Right ventricle myocardium inferior (tissue), 1 donor: ENCODE measurements at places on chromosomes 7 and 10. TPM values are rescaled to one million over a fixed set of nuclear protein-coding genes. Genes with fewer than 3 reads are reported as not detected.

DNA sequence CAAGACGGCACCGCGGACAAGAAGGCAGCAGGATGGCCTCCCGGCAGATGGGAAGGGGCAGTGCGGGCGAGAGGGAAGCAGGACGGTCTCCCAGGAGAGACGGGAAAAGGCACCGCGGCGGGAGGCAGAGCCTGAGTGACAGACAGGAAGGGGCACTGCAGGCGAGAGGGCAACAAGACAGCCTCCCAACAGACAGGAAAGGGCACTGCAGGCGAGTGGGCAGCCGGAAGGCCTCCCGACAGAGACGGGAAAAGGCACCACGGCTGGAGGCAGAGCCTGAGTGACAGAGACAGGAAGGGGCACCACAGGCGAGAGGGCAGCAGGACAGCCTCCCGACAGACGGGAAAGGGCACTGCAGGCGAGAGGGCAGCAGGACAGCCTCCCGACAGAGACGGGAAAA is 32.6 kb downstream of the ESYT2 start:
- no peak for DNase-seq

GRCh38 chr10:102009801-102010425 is 46.1 kb downstream of the ARMH3 start:
- no peak for DNase-seq

GRCh38 chr7:28293527-28293835 is 112.9 kb upstream of the JAZF1 start:
- DNase-seq: no peak

DNA sequence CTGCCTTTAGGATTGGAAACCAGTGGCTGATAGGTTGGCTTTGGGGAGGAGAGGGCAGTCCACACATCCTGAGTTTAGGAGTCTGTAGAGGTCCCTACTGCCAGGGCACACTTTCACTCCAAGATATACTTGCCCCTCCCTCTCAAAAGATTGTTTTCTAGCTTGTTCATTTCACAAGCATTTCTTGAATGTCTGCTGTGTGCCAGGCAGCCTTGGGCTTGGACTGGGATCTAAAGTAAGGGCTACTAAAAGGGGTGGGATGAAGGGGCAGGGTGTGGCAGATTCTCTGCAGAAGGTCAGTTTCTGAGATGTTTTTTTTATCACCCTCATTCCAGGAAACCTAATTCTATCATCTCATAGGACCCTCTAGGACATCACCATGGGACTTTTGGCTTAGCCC is 272.4 kb downstream of the SKAP2 start:
- DNase-seq: no peak

Gene JMJD1C
- 38.1 TPM for total RNA-seq

- no peak for DNase-seq
Measured at GRCh38 chr7:82548141-82548688, 104.6 kb upstream of the CACNA2D1 start.

DNA sequence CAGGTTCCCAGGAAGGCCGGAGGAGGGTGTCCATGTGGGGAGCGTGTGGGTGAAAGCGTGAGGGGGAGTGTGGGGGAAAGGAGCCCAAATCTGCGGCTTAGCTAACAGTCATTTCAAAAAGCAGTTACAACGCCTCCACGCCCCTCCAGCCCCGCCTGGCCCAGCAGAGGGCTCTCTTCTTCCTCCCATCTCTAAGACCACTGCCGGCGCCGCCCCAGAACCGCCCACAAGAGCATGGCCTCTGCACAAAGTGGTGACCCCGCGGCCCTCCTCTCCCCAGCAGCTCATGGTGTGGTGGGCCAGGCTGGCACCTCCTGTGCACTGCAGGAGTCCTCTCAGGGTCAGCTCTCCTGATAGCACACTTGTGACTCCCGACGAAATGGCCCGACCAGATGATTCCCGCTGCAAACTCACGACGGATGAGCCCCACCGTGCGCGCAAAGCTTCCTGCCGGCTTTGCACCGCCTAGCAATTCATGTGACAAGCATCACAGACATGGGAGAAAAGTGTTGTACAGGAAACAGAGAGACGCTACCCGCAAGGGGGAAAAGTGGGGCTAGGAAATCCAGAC is 12.4 kb upstream of the HUS1 start:
- peak; percentile 96 for DNase-seq

DNA sequence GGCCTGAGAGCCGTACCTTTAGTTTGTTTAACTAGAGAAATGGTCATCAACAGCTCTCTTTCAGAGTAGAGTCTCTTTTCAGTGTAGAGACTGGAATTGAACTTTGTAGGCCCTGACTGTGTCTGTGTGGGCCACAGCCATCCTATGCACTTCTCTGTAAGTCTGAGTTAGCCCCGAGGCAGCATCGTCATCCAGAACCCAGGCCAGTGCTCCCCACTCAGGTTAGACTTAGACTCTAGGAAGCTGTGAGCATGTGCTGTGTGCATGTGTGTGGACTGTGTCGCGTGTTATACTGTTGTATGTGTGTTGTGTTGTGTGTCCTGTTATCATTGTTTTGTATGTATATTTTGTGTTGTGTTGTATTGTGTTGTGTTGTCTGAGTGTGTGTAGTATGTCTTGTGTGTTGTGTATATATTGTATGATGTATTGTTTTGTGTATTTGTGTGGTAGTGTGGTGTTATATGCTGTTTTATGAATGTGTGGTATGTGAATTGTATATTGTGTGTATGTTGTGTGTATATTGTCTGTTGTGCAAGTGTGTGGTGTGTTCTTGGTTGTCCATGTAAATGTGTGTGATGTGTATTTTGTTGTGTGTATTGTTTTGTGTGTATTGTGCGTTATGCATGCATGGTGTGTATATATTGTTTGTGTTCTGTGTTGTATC is 18.1 kb upstream of the NCAPG2 start:
- no peak for DNase-seq

DNA sequence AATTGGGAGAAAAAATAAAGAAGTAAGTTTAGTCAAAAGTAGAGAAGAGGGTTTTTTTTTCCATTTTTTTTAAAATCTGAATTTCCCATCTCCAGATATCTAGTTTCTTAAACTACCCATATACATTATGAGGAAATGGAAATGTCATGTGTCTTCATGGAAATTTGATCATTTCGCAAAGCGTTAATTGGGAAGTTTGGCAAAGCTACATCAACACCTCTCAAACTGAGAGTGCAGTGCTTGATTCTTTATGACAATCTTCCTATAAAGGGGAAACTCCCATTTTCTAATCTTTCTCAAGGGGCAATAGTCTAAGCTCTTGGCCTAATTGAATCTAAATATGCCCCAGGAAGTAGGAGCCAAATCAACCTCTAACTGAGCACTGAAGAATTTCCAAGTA is 110.4 kb upstream of the INHBA start:
- no peak for DNase-seq

- no peak for DNase-seq
Measured at GRCh38 chr7:7843972-7844371, 124.6 kb upstream of the GLCCI1 start.

DNA sequence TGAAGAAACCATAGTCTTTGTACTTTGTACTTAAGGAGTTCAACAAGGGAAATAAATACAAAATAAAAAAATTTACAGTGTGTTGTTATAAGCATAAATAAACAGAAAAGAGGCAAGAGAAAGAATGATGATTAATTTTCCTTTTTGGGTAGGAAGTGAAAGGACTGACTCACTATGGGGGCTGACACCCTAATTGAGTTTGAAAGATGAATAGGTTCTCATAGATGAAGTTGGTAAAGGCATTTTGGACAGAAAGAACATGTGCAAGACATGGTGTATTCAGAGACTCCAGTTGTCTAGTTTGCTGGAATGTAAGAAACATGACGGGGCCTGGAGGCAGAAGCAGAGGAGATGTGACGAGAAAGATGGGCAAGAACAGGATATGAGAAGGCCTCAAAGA is 83.7 kb downstream of the VPS50 start:
- no peak for DNase-seq

DNA sequence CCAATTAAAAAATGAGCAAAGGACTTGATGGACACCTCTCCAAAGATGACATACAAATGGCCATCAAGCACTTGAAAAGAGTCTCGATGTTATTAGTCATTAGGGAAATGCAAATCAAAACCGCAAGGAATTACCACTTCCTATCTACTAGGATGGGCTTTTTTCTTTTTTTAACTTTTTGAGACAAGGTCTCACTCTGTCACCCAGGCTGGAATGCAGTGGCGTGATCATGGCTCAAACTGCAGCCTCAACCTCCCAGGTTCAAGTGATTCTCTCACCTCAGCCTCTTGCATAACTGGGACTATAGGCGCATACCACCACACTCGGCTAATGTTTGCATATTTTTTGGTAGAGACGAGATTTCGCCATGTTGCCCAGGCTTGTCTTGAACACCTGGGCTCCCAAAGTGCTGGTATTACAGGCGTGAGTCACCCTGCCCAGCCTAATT is 13.6 kb downstream of the NKX1-2 start:
- DNase-seq: no peak

GRCh38 chr10:32046151-32046550 is 10.1 kb downstream of the KIF5B start:
- no peak for DNase-seq

DNA sequence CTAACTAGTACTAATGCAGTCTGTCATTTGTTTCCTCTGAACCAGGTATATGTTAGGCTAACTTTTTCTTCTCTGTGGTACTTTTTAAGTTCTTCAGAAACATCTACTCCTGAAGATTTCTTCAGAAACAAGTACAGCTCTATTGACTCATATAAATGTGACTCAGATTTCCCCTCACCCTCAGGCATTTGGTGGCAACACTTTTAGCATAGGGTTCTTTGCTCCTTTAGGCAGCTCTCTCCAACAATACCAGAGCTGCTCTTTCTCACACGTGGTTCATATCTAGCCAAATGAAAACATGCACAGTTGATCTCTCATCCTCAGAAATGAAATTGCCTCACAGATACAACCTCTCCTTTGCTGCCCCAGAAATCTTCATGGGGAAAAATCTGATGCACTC is 939.8 kb downstream of the SORCS1 start:
- DNase-seq: no peak

- DNase-seq: no peak
Measured at GRCh38 chr10:66214721-66215404, 711.0 kb upstream of the LRRTM3 start.

GRCh38 chr7:136058546-136058945 is 81.4 kb upstream of the MTPN start:
- no peak for DNase-seq

DNA sequence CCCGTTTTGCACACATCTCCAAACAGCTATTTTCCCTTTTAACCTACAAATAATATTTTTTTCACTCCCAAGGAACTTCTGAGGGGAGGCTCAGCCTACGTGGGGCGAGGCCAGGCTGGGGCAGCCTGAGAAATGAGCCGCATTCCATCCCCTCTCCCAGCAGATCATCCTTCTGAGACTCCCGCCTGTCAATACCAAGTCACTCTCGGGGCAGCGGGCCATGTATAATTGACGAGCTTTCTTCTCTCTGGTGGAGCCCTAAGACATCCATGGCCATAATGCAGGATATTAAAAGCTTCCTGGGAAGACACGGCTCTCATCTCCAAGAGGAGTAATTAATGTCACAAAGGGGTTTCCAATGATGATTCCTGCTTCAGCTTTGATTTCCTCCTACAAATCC is 37.8 kb upstream of the CHST15 start:
- DNase-seq: no peak

GRCh38 chr7:51366172-51366728 is 49.6 kb upstream of the COBL start:
- DNase-seq: no peak

Gene NKX1-2
- not detected for total RNA-seq

DNA sequence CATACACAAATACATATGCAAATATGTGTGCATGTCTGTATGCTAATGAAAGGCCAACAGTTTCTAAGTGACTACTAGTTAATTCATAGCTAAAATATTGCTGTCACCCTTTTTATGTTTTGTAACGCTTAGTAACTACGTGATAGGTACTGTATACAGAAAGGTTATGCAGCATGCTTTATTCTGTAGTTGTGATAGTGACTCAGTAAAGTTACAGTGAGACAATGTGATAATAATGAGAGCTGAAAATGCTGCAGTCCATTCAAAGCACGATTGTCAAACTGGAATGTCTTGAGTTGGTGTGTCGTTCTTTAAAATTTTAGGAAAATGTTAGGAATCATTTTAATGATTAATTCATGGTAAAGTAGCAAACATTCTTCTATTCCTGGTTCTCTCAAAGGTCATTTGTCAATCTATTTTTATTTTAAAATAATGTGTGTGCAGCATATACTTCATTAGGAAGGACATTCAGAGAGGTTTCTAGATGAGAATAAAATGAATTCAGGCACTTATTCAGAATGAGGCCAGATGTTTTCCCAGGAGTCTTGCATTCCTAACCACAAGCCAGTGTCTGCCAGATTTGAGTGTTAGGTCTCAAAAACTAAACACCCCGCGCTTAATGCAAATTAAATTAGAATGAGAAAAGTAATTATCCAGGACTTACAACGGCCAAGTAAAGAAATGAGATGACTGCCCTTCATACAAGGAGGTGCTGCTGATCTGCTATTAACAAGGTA is 408.8 kb upstream of the FZD8 start:
- no peak for DNase-seq

GRCh38 chr10:88157981-88158465 is 294.6 kb downstream of the PTEN start:
- no peak for DNase-seq

Gene PON1
- total RNA-seq: not detected

- DNase-seq: no peak
Measured at GRCh38 chr10:88531392-88532052, 51.6 kb downstream of the RNLS start.

- no peak for DNase-seq
Measured at GRCh38 chr10:15306735-15307280, 64.3 kb downstream of the FAM171A1 start.

Gene ELFN1
- total RNA-seq: 10.7 TPM

DNA sequence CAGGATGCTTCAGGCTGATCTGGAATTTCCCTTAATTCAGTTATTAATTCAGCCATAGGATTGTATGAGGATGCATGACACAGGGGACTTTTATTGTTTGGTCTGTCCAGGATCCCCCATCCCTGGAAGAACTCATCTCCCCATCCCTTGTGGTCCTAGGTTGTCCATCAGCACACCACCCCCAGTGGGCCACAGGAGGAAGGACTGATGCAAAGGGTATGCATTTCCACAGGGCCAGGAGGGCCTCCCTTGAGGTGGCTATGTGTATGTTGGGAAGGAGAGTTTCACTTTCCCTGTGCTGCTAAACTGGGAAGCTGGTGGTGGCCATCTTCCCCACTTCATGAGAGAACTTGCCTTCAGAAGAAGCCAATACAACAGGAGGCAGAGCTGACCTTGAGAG is 44.6 kb upstream of the GRB10 start:
- no peak for DNase-seq

DNA sequence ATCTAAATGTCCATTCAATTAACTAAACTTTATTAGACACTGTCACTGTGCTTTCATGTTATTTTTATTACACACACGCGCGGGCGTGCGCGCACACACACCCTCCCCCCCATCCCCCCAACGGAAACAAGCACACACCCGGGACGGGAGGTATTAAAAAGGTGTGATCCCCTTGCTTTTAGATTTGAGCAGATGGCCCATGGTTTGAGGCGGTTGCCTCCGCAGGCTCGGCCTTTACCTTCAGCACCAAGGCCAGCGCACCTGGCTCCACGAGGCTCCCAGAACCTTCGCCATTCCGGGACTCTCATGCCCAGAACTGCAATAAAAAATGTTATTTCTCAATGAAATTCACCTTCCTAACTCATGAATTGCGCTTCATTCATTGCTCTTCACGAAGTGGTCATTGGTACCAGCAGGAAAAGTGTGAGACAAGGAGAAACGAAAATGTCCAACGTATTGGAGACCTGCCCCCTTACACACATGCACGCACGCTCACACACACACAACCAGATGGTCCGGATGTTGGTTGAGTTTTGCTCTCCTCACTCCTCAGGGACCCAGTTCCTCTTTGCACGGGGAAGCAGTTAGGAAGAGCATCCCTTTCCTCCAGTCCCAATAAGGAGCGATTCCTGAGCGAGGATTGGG is 20.8 kb upstream of the PTF1A start:
- no peak for DNase-seq

GRCh38 chr7:3897430-3898372 is 596.6 kb downstream of the SDK1 start:
- no peak for DNase-seq

Gene CHST3
- total RNA-seq: 18.1 TPM
